ENCODE measurements at places on chromosomes 12 and 14.

GRCh38 chr12:108591267-108591980 lies 6.5 kb downstream of the TMEM119 start:
- no peak for DNase-seq

- no peak for DNase-seq
These were observed 52.0 kb downstream of the KCNMB4 start for GRCh38 chr12:70418101-70418500.

DNA sequence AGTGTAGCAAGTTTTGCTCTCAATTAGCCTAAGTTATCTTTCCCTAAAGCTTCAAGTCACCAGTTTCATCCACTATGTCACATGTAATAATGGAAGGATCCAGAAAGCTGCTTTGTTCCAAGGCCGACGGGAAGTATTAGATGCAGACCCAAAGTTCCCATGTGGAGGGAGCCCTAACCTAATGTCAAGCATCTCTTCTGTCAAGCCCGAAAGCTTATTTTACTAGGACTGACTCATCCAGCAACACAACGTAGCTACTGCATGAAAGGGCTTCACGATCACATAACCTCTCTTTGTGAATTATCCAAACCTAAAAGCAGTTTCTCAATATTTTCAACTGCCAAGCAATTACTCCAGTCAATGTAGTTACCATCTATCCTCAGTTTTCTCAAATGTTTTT lies 133.4 kb downstream of the SLC6A15 start:
- DNase-seq: no peak

- no peak for DNase-seq
These were observed 41.6 kb downstream of the DAD1 start for GRCh38 chr14:22547313-22547947.

GRCh38 chr14:51663783-51664326 lies 12.1 kb downstream of the FRMD6 start:
- no peak for DNase-seq

- no peak for DNase-seq
These were observed 362.4 kb downstream of the ALG10 start for GRCh38 chr12:34384693-34385092.

GRCh38 chr12:108730365-108731104 lies 783 bp downstream of the CORO1C start:
- DNase-seq: peak; percentile 11

- no peak for DNase-seq
These were observed 51.9 kb upstream of the TSPAN11 start for GRCh38 chr12:30874455-30875321.

GRCh38 chr12:76402259-76402658 lies 54.0 kb upstream of the BBS10 start:
- no peak for DNase-seq

DNA sequence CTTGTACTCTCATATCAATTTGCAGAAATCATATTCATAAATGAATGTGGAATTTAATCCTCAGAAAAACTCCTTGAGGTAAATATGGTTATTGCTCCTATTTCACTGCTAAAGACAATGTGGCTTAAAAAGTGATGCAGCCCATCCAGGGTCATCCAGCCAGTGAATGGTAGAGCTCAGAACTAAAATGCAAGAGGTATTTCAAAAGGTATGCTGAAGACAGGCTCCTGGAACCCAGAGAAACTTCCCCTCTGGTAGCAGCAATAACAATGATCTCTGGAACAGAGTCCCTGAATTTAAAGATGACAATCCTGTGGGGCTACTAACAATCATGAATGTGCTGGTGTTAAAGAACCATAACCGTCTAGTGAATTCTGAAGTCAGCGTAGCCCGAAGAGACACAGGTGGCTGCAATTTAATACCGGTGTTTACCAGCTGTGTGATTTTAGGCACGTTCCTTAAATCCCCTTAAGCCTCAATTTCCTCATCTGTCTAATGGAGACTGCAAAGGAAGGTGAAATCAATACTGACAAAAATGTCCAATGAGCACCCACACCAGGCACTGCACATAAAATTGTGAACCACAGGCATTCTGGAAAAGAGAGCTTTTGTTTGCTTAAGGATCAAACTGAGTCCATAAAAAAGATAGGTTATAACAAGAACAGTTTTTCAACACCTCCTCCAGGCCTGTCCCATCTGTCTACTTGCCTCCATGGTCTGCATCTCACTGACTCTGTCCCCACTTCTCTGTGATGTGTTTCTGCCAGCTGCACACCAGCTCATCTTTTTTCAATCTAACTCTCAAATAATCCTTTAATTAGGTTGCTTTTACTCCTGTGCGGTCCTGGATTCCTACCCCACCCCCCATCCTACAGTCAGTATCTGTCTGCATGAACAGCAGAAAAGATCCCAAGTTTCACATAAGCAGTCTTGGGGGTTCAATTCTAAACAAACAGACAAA lies 10.5 kb downstream of the TM7SF3 start:
- no peak for DNase-seq

GRCh38 chr14:75840911-75841310 lies 140.9 kb downstream of the TGFB3 start:
- DNase-seq: no peak
